ENCODE measurements at places on chromosomes 13 and 19.

DNA sequence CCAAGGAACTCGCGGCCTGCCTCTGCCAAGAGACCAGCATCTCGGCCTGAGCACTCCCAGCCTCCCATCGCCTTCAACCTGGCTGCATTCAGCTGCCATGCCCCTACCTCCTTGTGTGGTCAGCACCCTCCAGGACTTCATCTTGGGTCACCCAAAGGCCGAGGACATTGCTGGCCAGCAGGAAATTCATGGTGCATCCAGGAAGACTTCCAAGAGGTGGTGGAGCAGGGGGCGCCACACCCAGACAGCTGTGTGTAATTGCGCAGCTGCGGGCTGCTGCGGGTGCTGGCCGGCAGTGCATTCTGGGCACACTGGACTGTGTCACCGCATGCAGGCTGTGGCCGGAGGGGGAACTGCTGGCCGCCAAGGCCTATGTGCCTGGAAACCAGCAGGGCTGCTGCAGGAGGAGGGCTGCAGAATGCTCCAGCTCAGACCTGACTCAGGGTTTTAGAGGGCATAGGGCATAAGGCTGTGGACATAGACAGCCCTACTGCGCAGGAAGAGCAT is 164.3 kb upstream of the TUBA3C start:
- DNase-seq: no peak

DNA sequence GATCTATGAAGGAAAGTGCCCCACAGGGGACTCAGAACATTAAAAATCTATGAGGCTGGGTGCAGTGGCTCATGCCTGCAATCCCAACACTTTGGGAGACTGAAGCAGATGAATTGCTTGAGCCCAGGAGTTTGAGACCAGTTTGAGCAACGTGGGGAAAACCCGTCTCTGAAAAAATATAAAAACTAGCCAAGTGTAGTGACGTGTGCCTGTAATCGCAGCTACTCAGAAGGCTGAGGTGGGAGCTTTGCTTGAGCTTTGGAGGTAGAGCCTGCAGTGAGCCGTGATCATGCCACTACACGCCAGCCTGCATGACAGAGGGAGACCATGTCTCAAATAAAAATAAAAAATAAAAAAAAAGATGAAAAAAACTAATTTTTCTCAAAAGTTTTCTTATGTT is 1070.6 kb downstream of the PCDH9 start:
- no peak for DNase-seq

GRCh38 chr13:76656056-76656455 is 230.1 kb downstream of the KCTD12 start:
- DNase-seq: no peak

- DNase-seq: no peak
Measured at GRCh38 chr13:66974174-66974573, 256.0 kb downstream of the PCDH9 start.

DNA sequence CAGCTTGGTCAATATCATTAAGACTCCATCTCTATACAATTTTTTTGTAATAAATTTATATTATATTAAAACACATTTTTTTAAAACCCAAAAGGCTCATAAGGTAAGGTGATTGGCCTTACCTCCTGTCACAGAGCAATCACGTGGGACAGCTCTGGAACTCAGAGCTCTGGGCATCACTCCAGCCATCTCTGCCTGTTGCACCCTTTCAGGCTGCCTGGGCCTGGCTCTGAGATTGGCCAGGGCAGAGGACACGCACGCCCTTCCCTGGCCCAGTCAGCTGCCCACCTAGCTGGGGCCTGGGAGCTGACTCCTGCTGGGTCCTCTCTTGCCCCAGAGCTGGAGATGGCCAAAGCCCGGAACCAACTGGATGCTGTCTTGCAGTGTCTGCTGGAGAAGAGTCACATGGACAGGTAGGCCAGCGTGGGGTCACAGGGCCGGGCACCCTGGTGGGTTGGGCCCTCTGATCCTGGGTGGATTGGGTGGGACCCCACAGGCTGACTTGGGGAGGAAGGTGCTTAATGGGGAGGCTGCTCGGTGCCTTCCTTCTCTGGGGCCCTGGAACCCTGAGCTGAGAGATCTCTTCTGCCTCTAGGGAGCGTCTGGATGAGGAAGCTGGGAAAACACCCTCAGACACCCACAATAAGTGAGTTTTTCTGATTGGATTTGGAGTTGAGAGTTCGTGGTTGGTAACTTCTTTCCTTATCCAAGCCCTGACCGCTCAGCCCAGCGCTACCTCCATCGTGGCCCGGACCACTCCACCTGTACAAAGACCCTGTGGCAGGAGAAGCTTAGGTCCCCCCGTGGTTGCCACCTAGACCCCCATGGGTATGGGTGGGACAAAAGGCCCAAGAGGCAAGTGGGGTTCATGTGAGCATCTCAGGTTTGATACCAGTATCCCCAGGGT is 3.7 kb downstream of the LIN37 start:
- no peak for DNase-seq

GRCh38 chr13:91722267-91722884 is 324.0 kb downstream of the GPC5 start:
- DNase-seq: no peak

- no peak for DNase-seq
Measured at GRCh38 chr13:71775966-71776365, 91.0 kb downstream of the DACH1 start.

DNA sequence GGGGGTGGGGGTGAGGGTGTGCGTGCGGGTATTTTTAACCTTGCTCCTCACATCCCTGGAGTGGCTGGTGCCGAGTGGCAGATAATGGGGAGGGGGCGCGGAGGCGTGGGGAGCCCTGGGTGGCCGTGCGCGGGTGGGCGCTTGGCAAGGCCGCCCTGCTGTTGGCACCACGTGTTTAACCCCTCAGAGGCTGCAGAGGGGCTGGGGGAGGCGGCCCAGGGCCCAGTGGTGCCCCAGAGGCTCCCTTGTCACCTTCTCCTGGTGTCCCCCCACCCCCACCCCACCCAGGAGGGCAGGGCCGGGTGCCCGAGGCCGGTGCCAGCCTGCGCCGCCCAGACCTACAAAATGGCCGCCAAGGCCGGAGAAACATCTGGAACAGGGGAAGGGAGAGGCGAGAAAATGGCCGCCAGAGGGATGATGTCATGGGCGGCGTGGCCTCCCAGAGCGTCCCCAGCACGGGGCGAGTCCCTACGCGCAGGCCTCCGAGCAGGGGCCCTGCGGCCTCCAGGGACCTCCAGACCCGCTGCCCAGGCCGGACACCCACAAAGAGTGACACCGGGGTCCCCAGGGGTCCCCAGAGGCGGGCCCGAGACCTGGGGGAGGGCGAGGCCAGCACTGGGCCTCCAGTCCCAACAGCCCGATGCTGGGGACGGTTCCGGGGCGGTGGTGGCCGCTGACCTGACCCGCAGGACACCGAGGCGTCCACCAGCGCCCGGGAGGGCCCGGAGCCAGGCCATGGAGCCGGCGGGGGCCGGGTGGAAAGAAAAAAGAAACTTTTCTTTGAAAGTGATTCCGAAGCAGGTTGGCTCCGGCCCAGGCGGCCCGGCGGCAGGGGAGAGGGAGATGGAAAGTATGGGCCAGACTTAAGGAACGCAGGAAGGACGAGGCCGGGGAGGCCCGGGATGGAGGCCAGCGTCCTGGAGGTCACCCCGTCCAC is 38.2 kb downstream of the NFIC start:
- no peak for DNase-seq

DNA sequence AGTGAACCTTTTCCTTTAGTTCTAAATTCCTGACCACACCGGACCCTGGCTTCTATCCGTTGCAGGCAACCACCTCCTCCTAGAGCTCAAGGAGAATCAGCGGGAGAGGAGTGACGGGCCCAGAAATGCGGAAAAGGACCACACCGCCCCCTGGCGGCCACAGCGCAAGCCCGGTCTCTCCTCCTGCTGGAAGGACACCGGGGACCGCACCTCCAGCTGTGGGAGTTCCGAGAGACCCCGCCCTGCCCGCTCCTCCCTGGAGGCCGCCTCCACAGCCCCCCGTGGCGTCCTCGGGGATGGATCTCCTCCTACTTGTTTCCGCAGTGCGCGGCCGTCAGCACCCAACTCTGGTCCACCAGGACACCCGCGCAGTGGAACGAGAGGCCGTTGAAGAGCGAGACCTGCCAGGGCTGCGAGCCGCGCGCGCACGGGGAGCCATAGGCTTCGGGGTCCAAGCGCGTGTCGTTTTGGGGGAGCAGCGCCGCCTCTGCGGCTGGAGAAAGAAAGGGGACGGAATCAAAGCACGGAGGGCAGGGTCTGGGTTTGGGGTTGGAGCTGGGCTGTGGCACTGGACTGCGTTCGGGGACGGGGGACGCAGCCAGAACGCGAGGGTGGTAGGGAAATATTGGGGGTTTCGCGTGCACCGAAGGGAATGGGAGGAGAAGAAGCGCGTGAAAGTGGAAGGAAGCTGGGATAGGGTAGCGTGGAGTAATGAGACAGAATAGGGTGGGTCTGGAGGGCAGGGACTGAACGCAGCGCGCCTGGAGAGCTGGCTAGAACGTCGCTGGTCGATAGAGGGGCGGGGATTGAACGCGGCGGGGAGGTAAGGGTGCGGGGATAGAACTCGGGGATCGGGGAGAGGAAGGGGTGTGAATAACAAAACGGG is 2.5 kb downstream of the KLK10 start:
- no peak for DNase-seq

DNA sequence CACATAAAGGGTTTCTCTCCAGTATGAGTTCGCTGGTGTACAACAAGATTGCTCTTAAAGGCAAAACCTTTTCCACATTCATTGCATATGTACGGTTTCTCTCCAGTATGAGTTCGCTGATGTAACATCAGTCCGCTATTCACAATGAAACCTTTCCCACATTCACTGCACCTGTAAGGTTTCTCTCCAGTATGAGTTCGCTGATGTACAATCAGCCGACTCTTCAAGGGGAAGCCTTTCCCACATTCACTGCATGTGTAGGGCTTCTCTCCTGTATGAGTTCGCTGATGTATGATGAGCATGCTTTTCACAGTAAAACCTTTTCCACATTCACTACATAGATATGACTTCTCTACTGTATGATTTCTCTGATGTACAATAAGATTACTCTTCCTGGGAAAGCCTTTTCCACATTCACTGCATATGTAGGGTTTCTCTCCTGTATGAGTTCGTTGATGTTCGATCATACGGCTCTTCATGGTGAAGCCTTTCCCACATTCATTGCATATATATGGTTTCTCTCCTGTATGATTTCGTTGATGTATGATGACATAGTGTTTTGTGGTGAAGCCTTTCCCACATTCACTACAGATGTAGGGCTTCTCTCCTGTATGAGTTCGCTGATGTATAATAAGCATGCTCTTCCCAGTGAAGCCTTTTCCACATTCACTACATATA is 6.0 kb upstream of the ZNF614 start:
- DNase-seq: no peak

DNA sequence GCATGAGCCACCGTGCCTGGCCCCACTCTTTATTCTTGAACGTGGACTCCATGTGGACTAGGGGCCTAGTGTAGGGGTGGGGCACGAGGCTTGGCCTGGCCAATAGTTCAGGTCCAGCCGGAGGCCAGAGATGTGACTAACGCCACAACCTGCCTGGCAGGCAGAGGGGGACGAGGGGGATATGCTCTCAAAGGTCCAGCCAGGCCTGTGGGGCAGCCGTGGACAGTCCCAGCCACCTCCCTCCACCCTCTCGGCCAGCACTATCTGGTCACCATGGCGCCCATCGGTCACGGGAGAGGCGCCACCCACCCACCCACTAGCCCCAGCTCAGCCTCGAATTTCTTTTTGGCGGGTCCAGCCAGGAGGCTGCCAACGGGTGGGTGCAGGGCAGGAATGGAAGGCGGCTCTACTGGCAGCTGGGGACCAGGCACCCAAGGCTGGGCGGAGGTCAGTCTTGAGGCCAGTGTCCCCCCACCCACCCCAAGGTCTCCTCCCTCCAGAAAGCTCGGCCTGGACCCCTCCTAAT is 2.2 kb upstream of the CERS1 start:
- no peak for DNase-seq

DNA sequence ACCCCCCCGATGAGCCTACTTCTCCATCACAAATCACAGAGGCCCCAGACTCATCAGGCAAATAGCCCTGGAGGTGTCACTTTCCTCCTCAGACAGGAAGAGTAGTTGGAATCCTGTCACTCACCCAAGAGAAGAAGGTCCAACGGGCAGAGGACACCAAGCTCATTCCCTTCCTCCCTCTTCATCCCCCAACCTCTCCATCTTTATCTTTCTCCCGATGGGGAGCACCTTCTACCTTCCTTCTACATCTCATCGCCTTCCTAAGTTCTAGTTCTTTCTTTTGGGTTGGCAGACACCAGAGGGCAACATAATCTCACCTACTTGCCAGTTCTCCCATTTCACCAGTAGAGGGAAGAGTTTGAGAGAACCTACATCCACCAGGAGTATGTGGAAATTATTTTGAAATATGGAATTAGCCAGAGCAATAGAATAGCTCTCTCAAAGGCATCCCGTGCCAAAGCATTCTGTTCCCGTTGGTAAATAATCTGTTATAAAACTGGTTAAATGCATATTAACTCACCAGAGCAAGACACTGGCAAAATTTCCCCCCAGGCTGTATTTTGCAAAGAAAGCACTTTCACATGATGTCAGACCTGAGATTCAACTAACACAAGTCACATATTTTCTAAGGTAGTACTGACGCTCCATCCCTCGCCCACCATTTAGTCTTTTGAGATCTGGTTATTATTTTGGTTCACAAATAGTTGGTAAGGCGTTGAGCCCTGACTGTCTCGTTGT is 55.0 kb downstream of the ZIC5 start:
- peak; percentile 12 for DNase-seq

DNA sequence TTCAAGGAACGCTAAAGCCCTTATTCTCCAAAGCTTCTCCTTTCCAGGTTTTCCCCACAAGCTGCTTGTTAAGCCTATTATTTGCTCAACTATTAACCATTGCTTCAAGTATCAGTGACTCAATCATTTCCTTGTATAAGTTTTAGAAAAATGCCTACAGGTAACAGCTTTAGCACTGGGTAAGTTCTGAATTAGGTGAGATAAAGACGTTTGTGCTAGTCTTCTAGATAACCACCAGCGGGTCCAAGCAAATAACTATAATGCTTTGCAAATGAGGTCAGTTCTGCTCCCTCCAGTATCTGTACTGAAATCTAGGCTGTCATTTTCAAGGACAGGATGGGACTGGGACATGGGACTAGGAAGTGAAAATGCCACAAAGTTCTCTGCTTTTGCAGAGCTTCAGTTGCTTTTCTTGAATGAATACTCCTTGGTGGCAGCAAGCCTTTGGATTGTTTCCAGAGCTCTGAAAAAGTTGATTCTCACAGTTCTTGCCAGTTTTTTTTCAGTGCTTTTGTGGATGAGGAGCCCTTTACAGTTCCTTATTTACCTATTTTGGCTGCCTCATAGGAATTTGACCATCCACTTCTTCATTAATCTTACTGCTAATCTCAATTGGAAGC is 1487.7 kb downstream of the EFNB2 start:
- no peak for DNase-seq

DNA sequence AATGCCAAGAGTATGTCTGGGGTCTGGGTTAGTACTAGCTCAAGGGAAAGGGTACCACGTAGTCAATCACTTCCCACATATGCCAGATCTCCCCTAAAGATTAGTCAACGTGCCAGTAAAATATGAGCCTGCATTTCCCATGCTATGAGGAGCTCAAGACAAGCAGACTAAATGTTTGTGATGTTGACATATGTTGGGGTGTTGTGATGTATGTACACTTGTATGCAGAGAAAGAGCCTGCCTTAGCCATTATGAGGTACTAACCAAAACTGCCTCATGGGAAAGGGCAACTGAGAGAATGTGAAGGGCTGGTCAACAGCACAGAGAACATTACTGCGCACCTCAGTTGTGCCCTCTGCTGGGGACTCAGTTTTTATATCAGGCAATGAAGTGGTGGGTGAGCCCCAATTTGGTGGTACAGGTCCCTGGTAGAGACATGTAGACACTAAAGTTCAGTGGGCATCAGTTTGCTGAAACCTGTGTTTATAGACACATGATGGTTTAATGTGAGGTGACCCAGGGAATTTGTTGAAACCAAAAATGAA is 287.0 kb downstream of the DCT start:
- no peak for DNase-seq

- no peak for DNase-seq
Measured at GRCh38 chr13:39526499-39526898, 76.5 kb downstream of the LHFPL6 start.
